ENCODE measurements at places on chromosomes 1 and 21.

DNA sequence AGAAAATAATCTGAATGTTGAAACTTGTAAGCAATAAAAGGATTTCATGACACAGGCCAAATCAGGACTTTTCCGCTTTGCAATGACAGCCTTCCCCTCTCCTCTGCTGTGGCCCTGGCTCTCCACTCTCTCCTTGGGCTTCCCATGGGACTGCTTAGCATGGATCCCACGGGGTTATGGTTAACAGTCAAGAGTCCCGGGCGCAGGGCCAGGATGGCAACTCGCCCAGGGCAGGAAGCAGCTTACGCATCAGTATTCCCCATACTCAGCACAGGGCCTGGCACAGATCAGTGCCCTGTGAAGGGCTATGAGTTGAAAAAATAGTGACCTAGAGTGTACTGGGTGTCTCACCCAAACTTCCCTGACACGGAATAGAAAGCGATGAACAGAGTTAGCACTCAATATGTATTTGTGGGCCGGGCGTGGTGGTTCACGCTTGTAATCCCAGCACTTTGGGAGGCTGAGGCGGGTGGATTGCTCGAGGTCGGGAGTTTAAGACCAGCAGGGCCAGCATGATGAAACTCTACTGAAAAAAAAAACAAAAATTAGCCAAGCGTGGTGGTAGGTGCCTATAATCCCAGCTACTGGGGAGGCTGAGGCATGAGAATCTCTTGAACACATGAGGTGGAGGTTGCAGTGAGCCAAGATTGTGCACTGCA lies 29.1 kb upstream of the GRHL3 start:
- DNase-seq = peak; percentile 53

- DNase-seq = no peak
Measured at GRCh38 chr1:166693673-166694297, 145.5 kb upstream of the POGK start.

DNA sequence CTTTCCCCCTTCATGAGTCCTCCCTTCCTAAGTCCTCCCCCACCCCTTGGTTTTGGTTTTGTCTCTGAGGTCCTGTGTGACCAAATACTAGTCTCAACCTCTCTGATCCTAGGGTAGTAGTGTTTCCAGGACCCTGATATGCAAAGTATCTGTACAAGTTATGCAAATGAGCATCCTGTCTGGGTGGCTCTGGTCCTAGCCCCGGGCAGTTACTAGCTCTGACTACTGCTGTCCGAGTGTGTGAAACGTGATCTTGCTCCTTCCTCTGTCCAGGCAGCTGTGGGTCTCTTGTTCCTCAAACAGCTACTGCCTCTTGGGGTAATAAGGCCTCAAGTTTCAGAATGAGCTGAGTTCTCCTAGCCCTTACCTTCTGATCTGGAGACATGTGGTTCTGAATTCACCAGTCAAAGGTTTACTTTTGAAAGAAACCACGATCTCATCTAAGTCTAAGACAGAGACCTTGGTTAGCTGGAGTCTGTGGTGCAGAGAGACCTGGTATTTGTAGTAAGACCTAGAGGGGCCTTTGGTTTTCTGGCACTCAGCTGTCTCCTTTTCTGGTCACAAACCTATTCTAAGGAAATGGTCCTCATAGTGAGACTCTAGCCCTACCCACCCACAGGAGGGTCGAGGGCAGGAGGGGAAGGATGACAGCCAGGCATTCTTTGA lies 31.0 kb upstream of the IL19 start:
- DNase-seq = no peak

DNA sequence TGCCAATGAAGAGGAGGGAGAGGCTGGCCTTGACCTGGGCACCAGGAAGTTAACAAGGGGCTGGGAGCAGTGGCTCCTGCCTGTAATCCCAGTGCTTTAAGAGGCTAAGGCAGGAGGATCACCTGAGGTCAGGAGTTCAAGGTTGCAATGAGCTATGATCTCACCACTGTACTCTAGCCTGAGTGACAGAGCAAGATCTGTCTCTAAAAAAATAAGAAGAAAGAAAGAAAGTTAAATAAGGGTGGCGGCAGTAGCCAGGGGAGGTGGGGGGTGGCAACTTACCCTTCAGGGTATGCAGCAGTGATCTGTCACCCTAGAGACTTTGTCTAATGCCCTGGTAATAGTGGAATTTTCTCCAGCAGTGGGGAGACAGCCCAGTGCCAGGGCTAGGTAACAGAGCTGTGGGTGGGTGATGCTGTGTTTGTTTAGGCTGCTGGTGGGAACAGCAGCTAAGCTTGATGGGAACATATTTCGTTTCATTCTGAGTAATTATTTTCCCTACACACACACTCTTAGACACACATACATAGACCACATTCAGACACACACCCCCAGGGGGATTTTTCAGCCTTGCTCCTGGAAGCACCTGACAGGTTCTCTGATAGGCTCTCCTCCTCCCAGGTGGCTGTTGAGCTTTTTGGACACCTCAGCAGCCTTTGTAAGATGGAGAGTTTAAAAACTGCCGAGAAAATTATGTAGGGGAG lies 11.3 kb upstream of the SYT6 start:
- DNase-seq = no peak

DNA sequence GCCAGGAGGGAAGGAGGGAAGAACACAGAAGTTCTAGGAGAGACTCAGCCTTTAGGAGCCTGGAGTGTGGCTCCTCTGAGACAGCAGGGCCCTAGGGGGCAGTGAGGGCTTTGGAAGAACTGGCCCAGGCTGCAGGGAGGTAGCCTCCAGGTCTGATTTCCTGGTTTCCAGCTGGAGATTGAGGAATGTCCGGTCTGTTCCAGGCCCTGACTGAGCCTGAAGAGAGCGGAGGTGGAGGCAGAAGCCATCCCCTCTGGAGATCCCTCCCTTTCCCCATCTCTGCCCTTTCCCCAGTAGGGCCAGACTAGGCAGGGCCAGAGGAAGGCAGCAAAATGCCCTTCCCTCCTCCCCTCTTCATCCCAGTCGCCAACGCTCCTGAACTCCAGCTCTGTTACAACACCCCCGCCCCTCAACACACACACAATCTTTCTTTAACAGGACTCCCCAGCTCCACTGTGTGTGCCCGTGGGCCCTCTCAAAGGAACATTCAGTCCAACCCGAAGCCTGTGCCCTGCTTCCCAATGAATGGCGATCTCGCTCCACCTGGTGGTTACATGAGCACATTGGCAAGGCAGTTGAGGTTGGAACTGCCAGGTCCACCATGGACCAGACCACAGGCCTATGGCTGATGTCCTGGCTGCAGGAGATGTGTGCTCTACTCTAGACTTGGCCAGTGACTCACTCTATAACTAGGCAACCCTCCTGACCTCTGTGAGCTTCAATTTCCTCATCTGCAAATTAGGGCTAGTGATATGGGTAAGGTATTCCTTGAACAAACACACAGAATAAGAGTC lies 32.0 kb downstream of the MAP7D1 start:
- peak; percentile 67 for DNase-seq

DNA sequence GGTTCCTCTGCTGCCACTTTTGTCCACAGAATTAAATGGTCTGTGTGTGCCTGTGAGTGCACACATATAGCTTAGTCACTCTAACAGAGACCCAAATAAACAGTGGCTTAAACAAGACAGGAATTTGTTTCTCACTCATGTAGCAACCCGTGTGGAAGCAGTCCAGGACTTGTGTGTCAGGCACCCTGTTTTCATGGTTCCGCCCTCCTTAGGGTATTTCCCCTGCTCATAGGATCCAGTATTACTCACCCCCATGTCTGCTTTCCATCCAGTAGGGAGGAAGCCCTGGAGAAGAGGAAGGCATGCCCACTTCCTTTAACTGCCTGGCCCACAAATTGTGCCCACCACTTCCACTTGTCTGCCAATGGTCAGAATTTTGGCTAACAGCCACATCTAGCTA lies 41.3 kb upstream of the TACSTD2 start:
- DNase-seq = peak; percentile 57

DNA sequence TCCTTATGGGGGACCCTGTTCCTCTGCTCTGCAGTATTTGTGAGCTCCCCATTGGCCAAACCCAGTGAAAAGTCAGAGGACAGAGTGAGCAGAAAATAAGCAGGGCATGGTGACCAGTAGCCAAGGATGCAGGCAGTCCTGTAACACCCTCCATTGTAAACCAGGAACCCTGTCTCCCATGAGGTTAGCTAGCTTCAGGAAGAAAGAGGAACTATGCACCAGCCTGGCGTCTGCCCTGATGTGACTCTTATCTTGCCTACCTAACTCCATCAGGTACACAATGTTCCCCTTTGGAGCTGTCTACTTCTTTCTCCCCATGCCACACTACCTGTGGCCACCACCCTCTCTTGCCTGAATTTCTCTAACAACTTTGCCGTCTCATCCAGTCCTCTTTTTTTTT lies 119.2 kb downstream of the LRIG2 start:
- DNase-seq = no peak

GRCh38 chr1:26440259-26440658 lies 8.1 kb downstream of the DHDDS start:
- DNase-seq = no peak

DNA sequence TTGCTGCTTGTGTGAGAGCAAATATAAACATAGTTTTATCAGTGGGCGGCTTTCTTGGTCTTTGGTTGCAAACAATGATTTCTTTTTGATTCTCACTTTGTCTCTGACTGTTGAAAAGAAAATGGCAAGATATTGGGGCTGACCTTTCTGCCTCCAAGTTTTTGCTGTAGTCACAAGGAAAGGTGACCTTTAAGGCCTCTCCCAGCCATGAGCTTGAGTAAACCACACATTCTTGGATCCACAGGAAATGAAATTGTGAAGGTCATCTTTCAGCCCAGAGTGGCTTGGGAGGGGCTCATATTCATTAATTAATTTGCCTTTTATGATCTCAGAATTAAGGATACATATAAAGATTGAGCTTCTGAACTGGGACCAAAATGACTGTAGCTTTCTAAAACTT lies 241.6 kb downstream of the BACH1 start:
- no peak for DNase-seq

DNA sequence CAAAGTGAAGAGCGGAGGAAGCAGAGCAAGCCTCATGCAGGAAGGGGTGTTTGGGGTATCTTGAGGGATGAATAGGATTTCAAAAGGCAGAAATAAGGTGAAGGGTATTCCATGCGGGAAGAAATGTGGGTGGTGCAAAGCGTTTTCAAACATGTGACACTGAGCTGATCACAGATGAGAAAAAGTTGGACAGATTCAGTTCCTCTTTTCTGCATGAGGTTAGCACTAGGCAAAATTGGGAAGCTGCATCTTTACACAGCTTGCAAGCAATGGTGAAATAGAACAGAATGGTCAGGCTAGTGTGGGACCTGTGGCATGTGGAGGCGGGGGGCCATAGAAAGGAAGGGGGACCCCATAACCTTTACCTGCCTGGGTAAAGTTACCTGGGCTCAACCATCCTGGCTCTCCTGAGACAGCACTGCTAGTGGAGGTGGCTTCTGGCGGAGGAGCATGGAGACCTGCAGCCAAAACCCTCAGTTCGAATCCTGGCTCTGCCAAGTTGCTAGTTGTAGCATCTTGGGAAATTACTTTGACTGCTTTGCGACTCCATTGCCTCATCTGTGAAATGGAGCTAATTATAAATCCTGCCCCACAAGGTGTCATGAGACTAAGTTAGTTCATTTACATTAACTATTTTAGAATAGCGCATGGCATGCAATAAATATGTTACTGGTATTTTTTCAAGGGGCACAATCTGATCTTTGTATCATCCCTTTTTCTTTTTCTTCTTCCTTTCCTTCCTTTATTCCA lies 16.4 kb downstream of the KCNA10 start:
- DNase-seq = no peak

- DNase-seq = no peak
Measured at GRCh38 chr1:230240446-230241086, 173.5 kb downstream of the GALNT2 start.

GRCh38 chr1:231991231-231991630 lies 364.6 kb downstream of the DISC1 start:
- DNase-seq = no peak

DNA sequence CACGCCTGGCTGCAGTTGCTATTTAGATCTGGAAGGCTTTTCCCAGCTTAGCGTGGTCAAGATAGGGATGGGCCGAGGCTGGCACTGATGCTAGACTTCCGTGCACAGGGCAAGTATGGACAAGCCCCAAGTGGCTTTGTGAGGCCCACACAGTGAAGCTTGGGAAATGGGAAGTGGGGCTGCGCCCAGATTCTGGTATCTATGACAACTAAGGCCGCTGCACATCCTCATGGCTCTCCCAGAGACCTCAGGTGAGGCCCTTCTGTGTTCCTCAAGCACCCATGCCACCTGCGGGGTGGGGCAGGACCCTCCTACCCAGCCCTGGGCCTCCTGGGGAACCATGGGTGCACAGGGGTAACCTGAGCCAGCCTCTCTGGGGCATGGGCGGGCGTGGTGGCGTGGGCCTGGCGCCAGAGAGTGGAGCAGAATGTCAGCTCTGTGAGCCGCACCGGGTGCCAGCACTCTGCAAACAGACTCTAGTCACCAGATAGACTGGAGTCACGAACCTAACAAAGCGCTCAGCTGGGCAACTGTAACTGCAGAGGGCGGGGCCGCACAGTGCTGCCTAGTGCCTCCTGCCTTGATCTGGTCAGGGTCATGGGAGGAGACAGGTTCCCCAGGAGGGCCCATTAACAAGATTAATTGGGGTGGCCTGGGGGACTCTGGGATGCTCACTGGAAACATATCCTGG lies 46.4 kb downstream of the ELF3 start:
- no peak for DNase-seq
